PC-9 (cell line): ENCODE measurements at places on chromosomes 4 and X.

GRCh38 chr4:173490817-173491528, 39.1 kb downstream of the HAND2 start:
- DNase-seq = no peak

GRCh38 chr4:139202991-139203390, 26.0 kb upstream of the ELF2 start:
- DNase-seq = no peak

DNA sequence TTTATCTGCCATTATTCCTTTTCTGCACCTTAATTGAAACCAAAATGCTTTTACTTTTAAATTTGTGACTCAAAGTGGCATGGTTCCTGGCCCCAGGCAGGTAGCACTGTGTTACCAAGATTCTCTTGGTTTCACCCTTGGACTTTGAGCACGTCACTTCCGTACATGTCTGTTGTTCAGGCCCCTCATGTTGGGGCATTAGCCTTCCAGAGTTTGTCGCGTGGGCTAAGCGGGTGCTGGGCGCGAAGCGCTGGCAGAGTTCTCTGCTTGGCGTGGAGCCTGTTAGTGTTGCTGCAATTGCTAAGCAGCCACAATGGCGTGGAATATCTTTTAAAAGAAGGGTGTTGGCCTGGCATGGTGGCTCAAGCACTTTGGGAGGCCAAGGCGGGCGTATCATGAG, 14.0 kb upstream of the TADA2B start:
- no peak for DNase-seq

DNA sequence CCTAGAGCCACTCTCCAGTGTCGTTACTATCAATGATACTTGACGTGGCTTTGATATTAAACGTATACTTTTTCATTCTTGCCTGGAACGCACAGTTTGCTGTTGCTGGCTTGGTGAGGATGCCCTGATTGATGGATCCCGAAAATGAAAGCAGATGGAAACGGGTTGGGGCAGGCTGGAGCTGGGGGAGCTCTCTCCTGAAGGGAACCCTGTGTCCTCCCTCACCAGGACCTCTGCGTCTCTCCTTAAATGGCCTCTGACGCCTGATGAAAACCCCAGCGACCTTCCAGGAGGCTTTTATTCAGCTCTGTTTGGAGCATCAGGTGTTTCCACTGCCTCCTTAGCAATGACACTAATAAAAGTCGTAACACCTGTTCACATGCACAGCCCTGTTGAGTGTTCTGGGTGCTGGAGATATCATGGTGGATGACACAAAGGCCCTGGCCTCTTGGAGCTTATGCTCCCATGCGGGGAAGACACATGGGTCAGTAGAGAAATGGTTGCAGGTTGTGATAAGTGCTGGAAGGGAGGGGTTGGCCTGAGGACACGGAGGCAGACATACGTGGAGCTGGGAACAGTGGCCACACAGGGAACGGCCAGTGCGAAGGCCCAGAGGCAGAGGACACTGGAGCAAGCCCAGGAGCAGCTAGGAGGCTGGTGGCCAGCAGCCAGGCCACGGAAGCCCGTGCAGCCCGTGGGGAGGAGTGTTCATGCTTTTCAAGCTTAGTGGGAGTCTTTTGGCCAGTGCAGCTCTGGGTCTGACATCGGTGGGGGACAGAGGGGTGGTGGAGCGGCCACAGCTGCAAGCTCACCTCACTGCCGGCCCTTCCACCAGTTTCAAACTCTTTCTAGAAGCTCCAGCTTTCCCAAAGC, 7.5 kb downstream of the MSANTD1 start:
- DNase-seq = no peak

- DNase-seq = peak; percentile 38
Observed at GRCh38 chr4:64271601-64272081, 137.6 kb downstream of the TECRL start.

GRCh38 chr4:130172156-130172555, 1076.2 kb downstream of the C4orf33 start:
- no peak for DNase-seq

GRCh38 chrX:47637546-47638195, 7.9 kb upstream of the CFP start:
- no peak for DNase-seq

DNA sequence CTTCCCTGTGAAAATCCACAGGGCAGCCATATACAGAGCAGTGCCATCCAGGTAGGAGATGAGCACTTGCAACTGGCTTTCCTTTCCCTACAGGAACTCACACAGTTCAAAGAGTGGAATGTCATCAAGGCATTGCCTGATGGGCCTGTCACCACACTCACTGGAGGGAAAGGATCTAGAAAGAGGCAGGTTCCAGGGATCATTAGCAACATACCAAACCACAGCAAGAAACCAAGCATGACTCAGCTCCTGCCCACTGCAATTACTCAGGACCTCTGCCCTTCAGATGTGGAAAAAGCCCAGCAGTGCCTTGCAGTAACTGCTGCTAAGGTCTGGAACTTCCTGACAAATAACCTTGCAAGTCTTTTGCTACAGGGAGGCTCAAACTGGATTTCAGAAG, 101.2 kb downstream of the ZNF674 start:
- DNase-seq = peak; percentile 17

- DNase-seq = no peak
Observed at GRCh38 chr4:22238742-22239141, 277.1 kb downstream of the ADGRA3 start.

DNA sequence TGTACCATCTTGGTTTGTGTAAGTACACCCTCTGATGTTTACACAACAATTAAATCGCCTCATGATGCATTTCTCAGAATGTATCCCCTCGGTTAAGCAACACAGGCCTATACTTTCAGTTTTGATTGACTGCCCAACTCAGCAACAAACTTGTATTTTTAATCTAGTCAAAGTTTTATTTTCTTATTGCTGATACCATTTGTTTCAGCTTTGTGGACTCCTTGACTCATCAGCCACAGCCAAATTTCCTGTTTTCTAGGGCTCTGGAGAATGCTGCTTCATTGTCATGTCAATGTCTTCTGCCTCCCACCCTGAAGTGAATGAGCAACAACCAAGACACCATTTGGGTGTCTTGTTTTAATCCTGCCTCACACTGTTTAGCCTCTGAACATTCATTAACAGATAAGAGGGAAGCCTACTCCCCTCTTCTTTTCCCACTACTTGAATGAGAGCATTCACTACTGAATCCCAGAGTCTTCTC, 14.0 kb downstream of the BBS12 start:
- no peak for DNase-seq

DNA sequence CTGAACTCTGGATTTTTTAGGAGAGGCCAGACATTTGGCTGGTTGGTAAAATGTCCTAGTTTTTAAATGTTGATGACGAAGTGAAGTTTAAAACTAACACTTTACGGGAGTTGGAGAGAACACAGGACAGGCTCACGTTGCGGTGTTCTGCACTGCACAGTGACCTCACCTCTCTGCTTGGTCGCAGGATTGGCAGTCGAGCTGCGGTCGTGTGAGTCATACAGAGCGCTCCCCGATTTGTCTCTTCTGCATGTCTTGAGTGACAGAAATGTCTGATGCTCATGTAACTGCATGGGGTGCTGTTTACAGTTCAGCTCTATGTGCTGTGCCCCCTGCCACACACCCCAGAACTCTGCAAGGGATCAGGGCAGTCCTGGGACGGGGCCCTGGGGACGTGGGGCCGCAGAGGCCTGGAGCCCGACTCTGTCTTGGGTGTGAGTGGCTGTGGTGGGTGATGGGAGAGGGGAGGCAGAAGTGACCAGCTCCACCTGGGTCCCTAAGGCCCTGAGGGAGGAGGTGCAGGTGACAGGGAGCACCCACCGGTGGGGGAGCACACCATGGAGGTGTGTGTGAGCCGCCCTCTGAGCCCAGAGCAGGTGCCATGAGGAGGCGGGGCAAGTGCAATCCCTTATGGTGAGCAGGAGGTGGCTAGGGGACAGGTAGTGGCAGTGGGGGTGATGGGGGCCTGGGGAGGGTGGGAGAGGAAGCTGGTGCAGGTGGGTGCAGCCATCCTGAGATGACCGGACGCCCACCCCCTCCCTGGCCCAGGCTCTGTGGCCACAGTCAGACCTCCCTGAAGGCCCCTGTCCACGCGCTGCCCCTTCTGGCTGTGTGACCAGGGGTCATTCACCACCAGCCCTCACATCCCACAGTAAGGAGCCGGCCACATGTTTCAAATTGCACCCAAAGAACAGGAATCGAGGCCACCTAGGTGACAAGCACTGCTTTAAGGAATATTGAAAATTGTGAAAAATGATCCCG, 77.9 kb upstream of the ADRA2C start:
- no peak for DNase-seq

DNA sequence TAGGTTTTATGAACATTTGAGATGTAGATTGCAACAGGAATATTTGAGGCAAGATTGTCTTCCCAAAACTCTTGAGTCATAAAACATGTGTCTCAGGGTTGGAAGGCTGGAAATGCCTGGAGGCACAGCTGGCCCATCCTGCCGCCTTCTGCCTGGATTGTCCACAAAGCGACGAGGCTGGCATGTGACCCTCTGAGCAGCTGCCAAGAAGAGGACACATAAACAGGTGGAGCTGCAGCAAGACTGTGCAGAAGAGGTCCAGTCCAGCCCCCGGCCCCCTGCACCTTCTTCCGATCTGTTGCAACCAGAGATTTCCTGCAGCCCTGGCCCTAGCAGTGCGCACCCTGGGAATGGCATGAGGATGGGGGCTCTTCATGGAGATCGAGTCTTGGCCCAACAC, 101.9 kb upstream of the BCOR start:
- no peak for DNase-seq

GRCh38 chr4:148834804-148835631, 392.8 kb upstream of the NR3C2 start:
- DNase-seq = no peak

DNA sequence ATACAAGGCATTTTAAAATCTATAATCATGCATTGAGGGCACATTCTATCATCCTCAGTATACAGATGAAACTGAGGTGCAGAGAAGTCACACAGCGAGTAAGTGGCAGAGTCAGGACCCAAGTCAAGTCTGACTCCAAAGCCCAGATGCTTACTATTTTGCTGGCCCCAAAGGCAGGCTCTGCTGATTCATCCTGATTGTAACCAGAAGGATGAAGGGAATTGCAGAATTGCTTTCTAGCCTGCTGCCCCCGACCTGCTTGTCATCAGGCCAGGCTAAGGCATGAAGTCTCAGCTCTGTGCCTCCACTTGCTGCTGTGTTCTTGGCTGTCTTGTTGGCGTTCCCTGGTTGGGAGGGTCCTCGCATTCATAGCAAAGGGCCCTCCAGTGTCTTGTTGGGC, 62.7 kb downstream of the SLC9A6 start:
- no peak for DNase-seq

GRCh38 chr4:27020203-27020602, 159.6 kb downstream of the STIM2 start:
- no peak for DNase-seq

GRCh38 chr4:168587411-168588125, 90.7 kb downstream of the PALLD start:
- peak; percentile 79 for DNase-seq

GRCh38 chr4:26812049-26812714, 48.5 kb upstream of the STIM2 start:
- no peak for DNase-seq

- no peak for DNase-seq
Observed at GRCh38 chr4:101823864-101824263, 33.3 kb downstream of the BANK1 start.
